Urothelium cell line (cell line): ENCODE measurements at places on chromosomes 2 and 18.

DNA sequence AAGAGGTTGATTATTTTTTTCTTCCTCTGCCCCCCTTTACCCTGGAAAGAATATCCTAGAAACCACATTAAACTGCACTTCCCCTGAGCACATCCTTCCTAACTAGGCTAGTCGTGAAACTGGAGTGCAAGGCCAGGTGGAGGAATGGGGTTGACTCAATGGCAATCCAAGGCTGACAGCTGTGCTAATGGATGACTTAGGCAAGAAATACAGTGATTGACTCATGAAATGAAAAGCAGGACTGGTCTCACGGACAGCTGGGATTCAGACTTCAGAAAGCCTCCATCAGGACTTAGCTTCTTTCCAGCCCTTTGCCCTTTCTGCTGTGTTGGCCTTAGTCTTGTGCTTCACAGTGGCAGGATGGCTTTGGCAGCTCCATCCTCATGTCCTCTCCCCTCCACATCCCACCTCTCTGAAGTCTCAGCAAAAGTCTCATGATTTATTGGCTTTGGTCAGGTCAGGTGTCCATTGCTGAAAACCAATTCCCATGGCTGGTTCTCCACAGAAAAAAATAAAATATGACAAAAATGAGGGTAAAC lies 33.8 kb downstream of the INSIG2 start:
- DNase-seq: peak; percentile 13

GRCh38 chr18:57080479-57080878 lies 66.4 kb upstream of the BOD1L2 start:
- DNase-seq: no peak

- no peak for DNase-seq
These were observed 5.9 kb downstream of the PMAIP1 start for GRCh38 chr18:59905686-59906091.

- DNase-seq: no peak
These were observed 11.6 kb downstream of the PTPN4 start for GRCh38 chr2:119771331-119771730.

- DNase-seq: no peak
These were observed 46.4 kb downstream of the FAM171B start for GRCh38 chr2:186740266-186740665.

GRCh38 chr2:230582851-230583283 lies 129.8 kb upstream of the CAB39 start:
- peak; percentile 73 for DNase-seq

DNA sequence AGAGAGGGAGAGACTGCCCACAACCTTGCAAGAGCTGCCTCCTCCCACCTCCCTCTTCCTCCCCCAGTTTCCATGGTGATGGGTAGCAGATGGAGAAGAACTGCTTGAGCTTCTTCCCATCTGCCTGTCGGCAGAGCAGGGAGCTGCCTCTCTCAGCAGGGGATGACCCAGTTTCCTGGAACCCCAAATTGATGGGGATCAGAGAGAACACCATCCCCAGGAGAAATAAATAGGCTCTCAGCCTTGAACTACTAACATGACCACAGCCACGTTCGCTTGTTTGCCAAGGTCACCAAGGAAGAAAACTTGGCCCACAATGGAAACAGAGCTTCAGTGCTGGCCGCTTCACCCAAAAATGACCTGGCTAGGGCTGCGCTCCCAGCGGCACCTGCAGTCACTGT lies 82.2 kb downstream of the ADD2 start:
- DNase-seq: no peak
